Activated CD8-positive, alpha-beta memory T cell treated with anti-CD3 and anti-CD28 coated beads for 1 hour (primary cell): ENCODE measurements at places on chromosomes 4 and X.

DNA sequence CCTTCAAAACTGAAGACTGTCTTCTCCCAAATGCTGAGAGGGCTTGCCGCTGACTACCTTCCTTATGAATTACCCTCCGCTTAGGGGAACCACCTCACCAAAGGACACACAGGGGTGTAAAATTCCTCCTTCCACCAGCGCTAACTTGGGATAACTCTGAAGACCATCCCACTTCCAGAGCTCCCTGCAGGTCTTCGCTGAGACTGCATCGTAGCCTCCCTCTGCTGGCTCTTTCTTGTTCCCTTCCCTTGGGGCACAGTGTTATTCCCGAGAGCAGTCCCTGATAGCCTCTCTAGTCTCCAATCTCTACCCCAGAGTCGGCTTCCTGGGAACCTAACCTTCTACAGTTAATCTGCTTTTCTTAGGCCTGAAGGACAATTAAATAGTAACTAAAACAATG lies 725.5 kb upstream of the ATOH1 start:
- DNase-seq, result no peak

DNA sequence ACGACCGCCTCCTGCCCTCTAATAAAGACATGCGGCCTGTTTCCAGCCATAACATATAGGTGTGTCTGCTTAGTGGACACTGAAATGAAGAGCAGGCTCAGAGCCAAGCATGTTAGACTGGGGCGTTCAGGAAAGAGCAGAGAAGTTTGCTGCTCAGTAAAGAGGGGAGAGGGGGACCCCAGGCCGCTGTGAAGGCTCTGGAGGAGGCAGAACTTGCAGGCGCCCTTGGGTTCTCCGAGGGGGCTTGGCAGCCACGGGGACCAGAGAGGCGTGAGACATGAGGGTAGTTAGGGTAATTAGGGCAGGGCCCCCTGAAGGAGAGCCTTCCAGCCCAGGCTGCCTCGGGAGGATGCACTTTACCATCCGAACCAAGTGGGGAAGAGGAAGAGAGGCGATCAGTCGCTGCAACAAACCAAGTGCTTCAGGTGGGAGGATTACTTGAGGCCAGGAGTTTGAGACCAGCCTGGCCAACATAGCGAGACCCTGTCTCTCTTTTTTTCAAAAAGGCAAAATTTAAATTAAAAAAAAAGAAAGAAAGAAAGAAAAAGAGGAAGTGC lies 46.6 kb upstream of the CDKN2AIP start:
- no peak for DNase-seq

GRCh38 chrX:1427756-1428155 lies 25.0 kb downstream of the ASMTL start:
- no peak for DNase-seq

DNA sequence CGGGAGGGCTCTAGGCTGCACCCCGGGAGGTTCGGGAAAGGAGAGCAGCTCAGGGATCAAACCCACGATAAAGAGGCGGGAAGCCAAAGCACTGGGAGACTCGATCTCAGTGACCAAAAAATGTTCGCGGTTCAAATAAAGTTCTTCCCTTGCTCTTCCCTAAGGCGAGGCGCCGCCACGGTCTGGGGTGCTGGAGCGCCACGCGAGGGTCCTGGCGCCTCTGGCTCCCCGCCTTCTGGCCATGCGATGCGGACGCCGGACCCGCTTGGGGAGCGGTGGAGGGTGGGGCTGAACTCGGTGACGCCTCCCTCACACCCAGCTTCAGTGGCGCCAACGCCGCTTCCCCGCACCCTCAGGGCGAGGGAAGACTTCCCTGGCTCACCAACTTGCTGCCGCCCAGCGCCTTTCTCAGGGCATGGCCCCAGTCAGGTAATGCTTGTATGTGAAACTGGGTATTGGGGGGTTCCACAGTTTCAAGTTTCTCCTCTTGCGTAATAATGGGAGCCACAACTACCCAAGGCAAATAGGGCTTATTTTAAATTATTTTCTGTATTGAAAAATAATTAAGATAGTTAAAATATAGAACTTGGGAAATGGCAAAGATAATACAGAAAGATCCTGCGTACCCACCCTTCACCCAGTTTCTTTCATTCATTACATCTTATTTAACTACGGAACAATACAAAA lies at the start of gene QRFPR:
TSS of gene QRFPR (minus strand) at position 243 of the 687 bp plus-strand sequence. CDS start 371 bp downstream, outside the sequence.
- DNase-seq, result no peak
